Left kidney (tissue), 8 donors: ENCODE measurements at places on chromosomes 7 and 10.
A peak's percentile ranks its signal among the peaks of the same experiment; 100 is the strongest.

GRCh38 chr10:17003151-17003550, 126.5 kb downstream of the CUBN start:
- DNase-seq: no peak

DNA sequence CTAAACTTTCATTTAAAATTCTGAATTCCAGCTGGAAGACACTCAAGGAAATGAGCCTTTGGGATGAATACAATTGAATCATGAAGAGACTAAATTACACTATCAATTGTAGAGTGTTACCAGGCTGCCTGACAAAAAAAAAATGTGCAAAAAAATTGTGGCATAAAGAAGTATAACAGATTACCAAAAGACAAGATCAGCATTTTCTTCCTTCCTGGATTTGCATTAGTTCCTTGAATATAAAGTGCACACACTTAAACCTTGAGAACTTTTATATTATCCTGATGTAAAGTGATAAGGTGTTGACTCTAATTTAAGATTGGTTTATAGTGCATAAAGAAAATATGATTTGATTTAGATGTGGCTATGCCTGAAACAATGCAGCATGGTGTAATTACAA, 412.7 kb upstream of the KLF6 start:
- DNase-seq: no peak

- no peak for DNase-seq
Measured at GRCh38 chr10:35640951-35641675, 983 bp downstream of the FZD8 start.

DNA sequence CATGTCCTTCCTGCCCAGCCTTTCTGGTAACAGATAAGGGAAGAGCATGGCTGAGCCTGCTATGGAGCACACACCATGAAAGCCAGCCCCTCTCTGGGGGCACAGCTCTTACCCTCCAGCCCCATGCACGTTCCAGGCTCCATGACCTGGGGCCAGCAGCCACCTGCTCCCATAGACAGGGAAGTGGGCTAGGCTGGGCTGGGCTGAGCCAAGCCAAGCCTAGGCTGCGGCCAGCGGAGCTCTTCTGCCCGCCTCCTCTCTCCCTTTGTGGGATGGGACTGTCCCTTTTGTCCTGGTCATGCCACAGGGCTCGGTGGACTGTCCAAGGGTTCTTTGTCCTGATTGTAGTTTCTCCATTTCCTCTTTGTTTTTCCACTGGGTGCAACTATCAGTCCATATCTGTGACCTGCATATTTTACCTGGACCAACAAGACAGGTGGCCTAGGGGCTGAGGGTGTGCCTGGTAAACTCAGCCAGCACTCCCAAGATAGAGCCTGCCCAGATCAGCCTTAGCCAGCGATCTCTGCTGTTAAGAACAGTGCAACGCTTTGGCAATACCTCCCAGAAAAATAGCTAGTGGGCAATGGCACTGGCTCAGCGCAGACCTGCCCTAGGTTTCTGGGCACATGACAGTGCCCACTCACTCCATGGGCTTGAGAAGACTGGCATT, 97.2 kb upstream of the BTBD16 start:
- DNase-seq: no peak

GRCh38 chr7:141074997-141075396, 1.1 kb downstream of the TMEM178B start:
- DNase-seq: no peak

DNA sequence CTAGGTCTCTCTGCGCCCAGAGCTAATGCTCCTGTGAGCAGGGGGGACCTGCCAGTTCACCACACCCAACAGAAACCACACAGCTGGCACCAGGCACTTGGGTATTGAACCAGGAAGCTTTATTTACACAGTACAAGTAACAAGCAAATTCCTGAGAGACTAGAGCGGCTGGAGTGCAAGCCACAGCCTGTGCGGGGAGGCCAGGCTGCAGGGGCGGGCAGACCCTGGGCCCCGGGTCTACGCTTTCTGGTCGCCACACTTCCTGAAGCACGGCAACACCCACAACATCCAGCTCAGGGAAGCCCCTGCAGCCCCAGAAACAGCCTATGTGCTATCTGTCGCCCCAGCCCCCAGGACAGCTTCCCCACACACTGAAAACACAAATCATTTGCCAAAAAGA, 125.0 kb downstream of the FAM53B start:
- DNase-seq: no peak

- DNase-seq: no peak
Measured at GRCh38 chr10:24416248-24416647, 207.3 kb downstream of the KIAA1217 start.

DNA sequence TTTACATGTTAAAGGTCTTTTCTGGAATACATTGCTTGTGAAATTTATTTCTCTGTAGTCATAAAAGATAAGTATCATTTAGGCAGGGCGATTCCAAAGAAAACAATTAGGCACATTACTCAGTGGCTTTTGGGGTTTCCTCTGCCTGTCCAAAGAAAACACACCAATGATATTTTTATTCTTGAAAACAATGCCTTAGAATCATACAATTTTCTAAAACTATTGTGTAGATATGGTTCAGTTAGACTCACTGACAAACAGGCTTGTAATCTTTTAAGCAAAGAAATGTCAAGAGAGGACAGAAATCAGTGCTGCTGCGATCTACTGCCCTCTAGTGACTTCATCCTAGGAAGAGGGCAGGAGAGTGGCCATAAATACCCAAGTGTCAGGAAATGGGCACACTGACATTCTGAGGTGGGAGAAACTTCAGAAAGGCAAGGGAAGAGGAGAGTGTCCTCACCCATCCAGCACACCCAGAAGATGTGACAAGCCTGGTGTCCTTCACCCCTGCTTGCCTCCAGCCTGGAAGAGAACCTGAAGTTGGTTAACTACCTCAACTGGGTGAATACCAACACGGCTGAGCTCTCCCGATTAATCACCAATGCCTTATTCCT, 120.5 kb downstream of the GALNT11 start:
- peak; percentile 32 for DNase-seq

GRCh38 chr10:91352760-91353159, 57.4 kb upstream of the HECTD2 start:
- no peak for DNase-seq

GRCh38 chr7:82810558-82811259, 352.0 kb downstream of the PCLO start:
- DNase-seq: peak; percentile 60

DNA sequence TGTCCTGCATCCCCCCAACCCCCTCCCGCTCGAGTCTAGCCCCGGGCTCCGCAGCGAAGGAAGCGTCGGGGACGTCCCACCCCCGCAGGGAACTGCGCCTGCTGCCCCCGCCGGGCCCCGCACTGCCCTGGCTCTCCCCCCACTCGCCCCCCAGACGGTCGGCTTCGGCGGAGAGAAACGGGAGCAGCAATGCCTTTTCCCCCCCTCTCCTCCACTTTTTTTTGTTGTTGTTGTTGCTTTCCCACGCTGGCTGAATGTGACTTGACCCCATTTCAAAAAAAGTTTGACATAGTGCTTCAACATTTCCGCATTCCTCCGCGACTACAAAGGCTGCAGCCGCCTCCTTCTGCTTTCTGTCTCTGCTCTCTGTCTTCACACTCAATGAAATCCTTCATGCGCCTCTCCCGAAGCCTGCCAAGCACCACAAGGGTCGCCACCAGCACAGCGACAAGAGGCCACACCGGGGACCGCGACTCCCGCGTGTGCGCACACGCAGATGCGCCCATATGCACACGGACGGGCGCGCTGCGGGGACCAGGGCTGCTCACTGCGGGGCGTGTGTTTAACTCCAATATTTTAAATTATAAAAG, 1.0 kb downstream of the CDK6 start:
- peak; percentile 79 for DNase-seq

DNA sequence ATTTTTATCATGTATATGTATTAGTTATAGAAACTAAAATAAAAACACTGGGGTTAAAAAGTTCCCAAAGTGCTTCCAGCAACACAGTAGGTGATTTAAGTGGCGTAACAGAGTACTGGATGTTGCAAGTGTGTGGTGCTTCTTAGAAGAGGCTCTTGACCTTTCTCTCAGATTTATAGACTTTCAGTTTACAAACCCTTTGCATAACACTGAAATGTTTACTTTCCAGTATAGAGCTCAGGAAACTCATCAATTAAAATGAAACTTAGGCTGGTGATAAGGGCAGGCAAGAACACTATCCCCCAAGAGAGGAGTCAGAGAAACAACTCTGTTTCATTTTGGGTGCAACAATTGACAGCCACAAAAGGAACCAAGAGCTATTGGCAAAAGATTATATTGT, 27.5 kb upstream of the SMC3 start:
- DNase-seq: no peak

DNA sequence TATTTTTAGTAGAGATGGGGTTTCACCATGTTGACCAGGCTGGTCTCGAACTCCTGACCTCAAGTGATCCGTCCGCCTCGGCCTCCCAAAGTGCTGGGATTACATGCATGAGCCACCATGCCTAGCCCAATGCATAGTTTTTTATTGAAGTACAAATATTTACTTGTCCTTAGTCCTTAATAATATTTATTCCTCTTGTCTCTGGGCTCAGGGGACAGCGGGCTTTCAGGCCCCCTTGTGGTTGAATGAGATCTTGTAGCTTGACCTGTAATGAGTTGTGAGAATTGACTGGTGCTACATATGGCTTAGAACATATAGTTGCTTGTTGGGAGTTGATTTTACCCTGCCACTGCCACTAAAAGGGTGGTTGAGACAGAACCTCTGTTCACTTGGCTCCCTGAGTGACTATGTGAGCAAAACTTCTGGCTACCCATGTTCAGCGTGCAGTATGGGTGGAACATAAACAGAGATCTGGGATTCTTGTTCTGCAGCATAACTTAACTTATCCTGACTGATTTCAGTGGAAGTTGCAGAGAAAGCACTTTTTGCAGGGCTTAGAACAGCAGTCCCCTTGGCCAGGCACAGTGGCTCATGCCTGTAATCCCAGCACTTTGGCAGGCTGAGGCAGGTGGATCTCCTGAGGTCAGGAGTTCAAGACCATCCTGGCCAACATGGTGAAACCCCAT, 14.9 kb downstream of the CCL26 start:
- DNase-seq: peak; percentile 20

GRCh38 chr7:128123291-128124037, 92.2 kb upstream of the LRRC4 start:
- DNase-seq: no peak
